Stimulated activated CD4-positive, alpha-beta T cell treated with anti-CD3 and anti-CD28 coated beads, Interleukin-12 subunit alpha, Interleukin-12 subunit beta, amount 100 ng/mL, for 48 hours (primary cell): ENCODE measurements at places on chromosomes 12 and 14.

DNA sequence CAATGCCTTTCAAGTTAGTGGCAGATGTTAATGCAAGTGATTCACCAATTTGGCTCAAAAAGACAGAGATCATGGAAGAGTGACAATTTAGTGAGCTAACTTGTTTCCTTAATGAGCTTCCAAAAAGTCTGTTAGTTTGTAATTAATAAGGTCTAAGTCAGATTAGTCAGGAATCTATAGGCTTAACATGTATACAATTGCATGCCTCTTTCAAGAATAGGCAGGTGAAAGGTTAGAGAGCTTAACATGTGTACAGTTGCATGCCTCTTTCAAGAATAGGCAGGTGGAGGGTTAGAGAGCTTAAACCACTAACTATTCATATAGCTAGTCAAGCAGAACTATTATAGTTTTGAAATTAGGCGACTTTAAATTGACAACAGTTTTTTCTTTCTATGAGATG is 663.8 kb downstream of the C12orf50 start:
- no peak for DNase-seq

GRCh38 chr14:22973217-22974032 is 8.9 kb downstream of the AJUBA start:
- DNase-seq = no peak

DNA sequence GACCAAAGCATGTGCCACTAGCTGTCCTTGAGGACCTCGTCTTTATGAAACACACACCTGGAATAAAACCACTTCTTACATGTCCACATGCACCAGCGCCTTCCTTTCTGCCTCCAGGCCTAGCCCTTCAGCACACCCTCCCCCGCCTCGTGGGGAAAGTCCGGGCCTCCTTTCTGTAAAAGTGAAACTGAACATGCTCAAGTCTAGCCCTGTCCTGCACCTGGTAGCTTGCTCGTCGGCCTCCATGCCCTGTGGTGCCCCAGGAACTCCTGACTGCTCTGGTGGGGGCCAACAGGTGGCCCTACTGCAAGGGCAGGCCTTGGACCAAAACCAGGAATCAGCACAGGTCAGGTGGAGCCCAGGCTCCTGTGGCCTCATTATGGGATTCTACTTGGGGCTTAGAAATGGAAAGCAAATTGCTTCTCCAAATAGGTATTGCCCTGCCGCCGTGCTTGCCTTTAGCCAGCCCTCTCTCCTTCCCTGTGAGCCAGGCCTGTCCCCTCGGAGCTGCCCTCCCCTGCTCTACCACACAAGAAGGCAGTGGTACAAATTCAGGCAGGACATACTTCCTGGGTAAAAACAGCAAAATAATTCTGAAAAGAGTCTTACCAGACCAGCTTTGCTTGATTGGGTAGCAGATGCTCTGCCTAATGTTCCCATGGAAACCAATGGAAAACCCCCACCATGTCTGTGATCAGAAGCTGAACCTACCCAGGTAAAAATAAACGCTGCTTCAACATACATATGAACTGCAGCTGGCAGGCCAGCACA is 43.5 kb downstream of the ERH start:
- DNase-seq = peak; percentile 62

GRCh38 chr12:19434538-19434937 is 4.8 kb upstream of the AEBP2 start:
- no peak for DNase-seq

DNA sequence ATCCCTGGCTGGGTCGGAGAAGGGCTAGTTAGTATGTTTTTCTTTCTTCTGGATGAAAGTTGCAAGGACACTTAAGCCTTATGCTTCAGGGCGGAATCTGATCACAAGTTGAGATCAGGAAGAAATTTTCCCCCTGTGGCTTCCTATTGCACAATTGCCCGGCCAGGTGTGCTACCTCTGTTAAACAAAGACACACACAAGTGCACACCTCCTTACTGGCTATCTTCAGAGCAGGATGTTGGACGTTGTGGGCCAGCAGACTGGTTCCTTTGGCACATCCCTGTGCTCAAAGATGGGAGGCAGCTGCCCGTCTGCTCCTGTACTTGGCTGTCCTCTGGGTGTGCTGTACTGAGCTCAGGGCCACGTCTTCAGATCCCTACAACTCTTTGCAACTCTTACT is 19.1 kb downstream of the ETV6 start:
- no peak for DNase-seq

DNA sequence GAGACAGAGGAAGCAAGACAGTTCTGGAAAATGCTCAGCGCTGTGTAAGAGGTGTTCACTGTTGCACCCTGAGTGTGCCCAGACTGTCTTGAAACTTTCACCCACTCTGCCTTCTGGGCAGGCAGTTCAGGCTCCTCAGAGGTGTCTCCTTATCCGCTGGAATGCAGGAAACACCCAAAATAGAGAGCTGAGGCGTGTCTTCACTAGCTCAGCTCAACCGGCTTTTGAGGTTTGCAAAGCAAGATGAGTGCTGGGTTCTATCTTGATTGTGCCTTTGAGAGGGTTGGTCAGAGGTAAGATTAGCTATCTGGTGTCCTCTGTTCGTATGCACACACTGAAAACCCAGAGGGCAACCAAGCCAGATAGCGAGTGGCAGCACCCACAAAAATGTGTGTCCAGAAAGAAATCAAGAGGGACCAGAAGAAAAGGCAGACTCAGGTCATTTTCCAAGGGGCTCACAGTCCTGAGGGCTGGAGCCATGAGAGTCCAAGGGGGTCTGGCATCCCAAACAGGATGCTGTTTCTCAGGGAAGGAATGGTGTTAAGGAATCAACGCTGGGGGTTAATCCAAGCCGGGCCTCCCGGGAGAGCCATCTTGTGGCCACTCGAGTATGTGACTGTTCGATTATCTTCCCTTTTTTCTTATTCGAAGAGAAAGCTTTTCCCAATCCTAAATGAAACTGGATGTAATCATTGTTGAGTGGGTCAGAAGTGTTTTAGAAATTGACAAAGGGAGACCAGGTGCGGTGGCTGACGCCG is 47.1 kb downstream of the TBX3 start:
- no peak for DNase-seq

DNA sequence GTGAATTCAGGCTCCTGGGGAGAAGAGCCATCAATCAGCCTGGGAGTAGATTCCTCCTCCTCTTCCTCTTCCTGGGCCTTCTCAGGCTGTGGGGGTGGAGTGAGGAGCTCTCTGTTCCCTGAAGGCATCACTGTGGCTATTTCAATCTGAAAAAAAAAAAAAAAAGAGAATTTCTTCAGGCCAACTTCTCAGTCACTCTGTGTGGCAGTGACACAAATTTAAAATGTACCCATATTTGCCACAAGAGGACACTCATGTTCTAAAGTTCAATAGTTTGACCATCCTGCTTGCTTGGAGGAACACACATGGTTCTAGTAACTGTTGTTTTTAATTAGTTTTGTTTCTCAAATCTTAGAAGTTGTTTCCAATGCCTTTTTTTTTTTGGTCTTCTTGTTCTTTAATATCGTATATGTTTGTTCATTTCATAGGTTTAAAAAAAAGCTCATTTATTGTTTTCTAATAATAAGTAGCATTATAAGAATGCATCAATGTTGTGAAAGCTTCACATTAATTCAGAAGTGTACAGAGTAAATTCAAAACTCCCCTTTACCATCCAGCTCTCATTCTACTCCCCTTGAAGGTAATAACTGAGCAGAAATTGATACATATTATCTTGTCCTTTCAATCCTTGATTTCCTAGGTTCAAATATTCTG is 23.3 kb upstream of the CCER1 start:
- DNase-seq = no peak

- no peak for DNase-seq
These were observed 32.8 kb downstream of the KCNMB4 start for GRCh38 chr12:70398862-70399261.

GRCh38 chr12:125169870-125170269 is 104.6 kb downstream of the AACS start:
- DNase-seq = no peak

- DNase-seq = no peak
These were observed 41.2 kb upstream of the PPM1H start for GRCh38 chr12:62976110-62976662.

GRCh38 chr12:122458105-122459035 is 35.9 kb upstream of the CLIP1 start:
- no peak for DNase-seq

DNA sequence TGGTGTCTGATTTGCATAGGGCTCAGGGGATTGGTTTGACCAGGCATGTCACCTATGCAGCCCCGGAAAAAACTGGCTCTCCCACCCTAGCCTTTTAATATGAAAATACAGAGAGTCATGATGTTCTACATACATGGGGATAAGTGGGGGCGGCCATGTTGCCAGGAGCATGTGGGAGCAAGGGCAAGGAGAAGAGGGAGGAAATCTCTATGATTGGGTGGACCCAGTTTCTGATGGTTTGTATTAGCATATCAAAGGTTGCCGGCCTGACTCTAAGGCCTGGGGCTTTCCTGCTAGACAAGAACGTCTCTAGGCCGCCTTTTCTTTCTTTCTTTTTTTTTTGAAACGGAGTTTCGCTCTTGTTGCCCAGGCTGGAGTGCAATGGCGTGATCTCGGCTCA is 123.4 kb upstream of the CPSF6 start:
- DNase-seq = no peak

DNA sequence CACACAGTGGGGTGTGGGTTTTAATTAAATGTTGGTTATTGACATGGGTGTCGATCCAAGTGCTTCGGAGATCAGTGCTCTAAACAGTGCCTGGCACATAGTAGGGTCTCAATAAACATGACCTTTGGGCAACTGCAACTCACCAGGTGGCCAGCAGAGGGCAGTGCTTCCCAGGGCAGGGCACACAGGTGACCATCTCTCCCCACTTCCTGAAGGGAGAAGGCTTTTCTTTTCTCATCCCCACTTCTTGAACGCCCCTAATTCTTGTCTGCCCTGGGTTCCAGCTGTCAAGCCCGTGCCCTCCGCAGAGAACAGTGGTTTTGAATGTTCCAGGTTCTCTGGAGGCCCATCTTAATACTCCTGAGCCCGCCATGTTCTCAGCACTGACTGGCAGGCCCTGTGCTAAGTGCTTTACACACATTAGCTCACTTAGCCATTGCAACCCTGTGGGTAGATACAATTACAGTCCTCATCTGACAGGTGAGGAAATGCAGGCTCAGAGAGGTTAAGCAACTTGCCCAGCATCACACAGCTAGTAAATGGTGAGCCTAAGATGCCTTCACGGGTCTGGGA is 16.3 kb downstream of the RAPGEF3 start:
- peak; percentile 83 for DNase-seq

- DNase-seq = peak; percentile 42
These were observed 5.1 kb upstream of the NUMB start for GRCh38 chr14:73463411-73463810.

DNA sequence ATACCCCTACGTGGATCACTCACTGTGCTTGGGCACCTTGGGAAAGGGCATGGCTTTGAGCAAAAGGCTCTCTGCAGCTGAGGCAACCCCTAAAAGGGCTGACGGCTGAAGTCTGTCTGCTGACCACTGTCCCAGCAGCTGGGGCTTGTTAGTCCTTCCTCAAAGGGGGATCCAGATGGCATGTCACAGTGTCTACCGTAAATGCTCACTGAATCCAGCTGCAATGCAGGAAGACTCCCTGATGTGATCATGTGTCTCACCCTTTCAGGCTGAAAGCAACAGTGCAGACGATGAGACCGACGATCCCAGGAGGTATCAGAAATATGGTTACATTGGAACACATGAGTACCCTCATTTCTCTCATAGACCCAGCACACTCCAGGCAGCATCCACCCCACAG is 12.4 kb downstream of the OAS1 start:
- DNase-seq = no peak

DNA sequence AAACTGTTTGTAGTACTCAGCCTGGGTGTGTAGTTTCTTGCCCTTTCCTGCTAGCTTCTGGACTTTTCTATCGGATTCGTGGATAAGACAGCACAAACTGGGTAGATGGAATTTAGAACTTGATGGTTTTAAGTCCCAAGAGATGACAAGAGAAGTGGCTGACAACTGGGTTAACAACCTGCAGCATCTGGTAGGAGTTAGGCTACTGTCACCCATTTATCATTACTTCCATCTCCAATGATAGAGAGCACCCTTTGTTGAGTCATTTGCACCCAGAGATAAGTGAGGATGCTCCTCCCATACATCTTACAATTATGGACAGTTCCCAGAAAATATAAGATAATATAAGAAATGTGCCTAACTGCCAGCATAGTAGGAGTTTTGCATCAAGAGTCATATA is 50.2 kb upstream of the FLRT2 start:
- no peak for DNase-seq

DNA sequence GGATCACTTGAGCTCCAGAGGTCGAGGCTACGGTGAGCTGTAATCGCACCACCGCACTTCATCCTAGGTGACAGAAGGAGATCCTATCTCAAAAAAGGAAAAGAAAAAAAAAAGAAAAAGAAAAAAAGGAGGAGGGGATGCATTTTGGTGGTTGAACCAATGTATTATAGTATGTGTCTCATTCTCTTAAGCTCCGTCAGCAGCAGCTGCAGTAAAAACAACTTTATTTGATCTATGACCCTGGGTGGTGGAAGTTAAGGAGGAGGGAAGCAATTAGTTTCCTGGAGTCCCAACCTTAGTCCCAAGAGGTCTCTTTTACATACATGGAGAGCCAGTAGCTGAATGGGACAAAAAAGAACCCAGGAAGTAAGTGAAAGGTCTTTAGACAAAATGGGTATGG is 26.8 kb upstream of the APOF start:
- no peak for DNase-seq

GRCh38 chr12:108305520-108305919 is 33.6 kb downstream of the CMKLR1 start:
- no peak for DNase-seq

- DNase-seq = no peak
These were observed 61.7 kb upstream of the NUDT4 start for GRCh38 chr12:93315907-93316622.

DNA sequence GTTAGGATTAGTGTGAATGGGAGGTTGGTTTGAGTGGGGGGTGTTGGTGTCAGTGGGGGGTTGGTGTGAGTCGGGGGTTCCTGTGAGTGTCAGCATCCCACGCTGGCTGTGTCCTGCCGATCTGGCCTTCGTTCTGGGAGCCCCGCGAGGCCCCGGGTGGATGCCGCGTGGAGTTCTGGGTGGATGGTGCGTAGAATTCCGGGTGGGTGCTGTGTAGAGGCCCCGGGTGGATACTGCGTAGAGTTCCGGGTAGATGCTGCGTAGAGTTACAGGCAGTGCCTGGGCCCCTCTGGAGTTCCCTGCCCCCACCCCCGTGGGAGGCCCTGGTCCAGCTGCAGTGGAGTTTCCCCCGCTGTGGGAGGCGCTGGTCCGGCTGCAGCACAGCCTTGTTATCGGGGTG is 8.7 kb downstream of the NOC4L start:
- no peak for DNase-seq
